ENCODE measurements at places on chromosomes 3 and 15. TPM values are rescaled to one million over a fixed set of nuclear protein-coding genes. Genes with fewer than 3 reads are reported as not detected.

GRCh38 chr3:171416061-171416460 lies 44.1 kb downstream of the TNIK start:
- no peak for DNase-seq

The CALML4 gene
- 8.3 TPM for total RNA-seq

DNA sequence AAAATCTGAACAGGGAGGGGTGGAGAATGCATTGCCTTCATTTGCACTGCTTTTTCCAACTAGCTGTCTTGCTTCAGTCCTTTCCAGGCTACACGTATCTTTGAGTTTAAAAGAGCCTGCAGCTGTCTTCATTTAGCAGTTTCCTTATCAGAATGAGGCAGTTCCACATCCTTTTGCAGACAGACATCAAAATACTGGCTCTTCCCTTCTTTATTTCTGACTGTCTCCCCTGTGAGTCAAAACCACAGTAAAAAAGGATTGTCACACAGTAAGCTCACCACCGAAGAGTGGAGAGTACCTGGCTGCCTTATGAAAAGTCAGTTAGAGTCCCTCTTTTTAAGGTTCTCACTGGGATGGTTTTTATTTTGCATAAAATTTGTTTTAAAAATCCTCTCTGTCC lies 205.5 kb upstream of the CD96 start:
- no peak for DNase-seq

GRCh38 chr3:12255393-12255792 lies 33.5 kb upstream of the PPARG start:
- DNase-seq = no peak

DNA sequence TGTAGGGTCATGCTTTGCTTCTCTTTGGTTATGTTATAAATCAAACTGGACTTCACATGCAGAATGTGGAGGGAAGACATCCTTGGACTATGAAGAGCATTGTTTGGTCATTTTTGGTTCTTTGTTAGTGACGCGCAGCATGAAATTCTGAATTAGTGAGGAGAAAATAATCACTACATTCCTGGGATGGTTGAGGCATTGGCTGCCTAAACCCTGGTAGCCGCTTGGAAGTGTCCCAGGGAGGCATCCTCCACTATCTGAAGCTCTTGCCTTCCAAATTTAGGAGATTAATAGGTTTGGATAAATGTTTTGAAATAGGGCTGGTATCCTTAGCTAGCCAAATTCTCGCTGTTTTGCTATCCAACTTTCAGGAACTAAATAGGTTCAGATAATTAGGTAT lies 96.2 kb downstream of the CLSTN2 start:
- no peak for DNase-seq

The PP2D1 gene
- not detected for total RNA-seq

DNA sequence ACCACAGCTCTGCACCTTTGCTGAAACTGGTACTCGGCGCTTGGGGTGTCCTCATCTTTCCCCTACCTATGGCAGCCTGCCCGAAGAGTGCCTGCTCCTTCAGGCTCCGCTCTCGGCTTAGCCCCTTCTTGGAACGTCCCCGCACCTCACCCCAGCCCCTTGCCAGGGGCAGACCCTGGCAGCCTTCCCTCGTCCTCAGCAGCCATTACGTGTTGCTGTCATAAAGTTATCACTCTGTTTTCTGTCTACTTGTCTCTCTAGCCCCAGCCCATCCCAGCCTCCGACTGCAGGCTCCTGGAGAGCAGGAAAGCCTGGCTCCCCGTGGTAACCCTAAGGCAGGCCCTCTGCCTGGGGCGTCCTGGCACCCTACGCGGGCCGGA lies 5.1 kb upstream of the BAHD1 start:
- DNase-seq = no peak

GRCh38 chr3:177478170-177478867 lies 281.0 kb upstream of the TBL1XR1 start:
- DNase-seq = no peak

The BRK1 gene
- 121 TPM for total RNA-seq

- DNase-seq = no peak
These were observed 105.9 kb upstream of the HERC1 start for GRCh38 chr15:63939531-63940130.

The SH2D7 gene
- total RNA-seq = not detected

DNA sequence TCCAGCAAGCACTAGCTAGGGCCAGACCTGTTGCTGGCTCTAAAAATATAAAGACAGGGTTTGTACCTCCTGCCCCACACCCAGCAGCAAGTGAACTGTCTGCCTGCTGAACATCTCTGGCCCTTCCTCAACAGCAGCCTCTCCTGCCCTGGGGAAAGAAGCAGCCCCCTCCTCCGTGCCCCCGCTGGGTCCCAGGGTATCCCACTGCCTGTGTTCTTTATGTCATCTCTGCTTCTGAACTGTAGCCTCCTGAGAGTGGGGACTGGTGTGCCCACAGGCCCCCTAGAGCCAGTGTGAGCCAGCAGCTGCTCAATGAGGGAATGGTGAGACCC lies 54.5 kb downstream of the ACAD9 start:
- no peak for DNase-seq

- no peak for DNase-seq
These were observed 401.3 kb upstream of the WNT5A start for GRCh38 chr3:55888282-55888885.

The KCNAB1 gene
- total RNA-seq = 5.6 TPM

The SERPINI2 gene
- not detected for total RNA-seq

DNA sequence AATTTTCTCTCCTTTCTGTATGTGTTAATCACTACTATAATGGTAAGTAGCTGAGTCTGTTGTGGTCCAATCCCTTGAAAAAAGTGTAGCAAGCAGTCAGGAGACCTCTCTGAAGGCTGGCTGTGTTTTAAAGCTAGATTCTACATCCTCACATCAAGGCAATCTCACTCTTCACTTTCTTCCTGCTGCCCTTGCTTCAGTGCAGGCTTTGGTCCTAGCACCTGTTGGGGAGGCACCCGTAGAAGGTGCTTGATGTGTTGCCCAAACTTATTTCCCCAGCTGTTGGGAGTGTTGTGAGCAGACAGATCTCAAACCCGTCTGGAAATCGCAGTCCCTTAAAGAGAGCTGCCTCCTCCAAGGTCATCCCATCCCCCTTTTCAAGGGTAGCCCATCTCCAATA lies 8.6 kb downstream of the FRMD4B start:
- DNase-seq = no peak

GRCh38 chr3:148075771-148076716 lies 621.7 kb upstream of the AGTR1 start:
- DNase-seq = no peak

DNA sequence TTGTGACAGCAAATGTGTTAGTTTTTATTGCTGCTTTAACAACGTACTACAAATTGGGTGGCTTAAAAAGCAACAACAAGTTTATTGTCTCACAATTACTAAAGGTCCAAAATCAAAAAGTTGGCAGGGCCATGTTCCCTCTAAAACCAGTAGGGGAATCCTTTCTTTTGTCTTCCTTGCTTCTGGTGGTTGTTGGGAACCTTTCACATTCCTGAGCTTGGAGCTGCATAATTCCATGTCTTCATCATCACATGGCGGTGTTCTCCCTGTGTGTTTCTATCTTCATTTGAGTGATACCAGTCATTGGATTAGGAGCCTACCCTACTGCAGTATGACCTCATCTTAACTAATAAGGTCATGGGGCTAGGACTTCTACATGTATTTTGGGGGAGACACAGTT lies 7.4 kb downstream of the SPRED1 start:
- no peak for DNase-seq

DNA sequence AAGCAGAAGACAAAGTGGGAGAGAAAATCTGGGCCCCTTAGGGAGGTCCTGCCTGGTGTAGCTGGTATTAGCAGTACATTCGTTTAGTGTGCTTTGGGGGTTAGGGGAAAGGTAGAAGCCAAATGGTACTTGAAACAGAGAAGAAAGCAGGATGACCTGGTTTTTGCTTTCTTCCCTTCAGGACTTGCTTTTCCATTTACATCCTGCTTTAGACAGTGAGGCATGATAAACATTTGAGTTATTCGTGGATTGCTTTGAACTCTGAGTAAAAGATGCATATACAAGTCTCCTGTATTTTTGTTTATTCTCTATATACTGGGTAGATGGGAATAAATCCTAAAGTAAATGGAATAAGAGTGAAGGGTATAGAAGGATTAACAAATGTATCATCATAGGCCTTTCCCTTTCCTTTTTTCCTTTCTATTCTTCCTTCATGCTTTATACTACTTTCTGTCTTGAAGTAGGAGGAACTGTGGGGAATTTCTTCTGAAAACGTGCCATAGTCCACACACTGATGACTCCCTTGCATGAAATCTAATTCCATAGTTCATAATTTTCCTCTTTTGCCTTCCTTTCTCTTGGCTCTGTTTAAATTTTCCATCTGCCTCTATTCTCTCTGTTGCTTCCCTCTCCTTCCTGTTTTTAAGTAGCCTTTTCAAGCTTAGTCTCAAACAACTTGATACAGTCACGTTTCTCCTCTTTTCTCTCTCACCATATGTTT lies 139.5 kb upstream of the RBMS3 start:
- no peak for DNase-seq

The RBPMS2 gene
- total RNA-seq = 14.6 TPM

DNA sequence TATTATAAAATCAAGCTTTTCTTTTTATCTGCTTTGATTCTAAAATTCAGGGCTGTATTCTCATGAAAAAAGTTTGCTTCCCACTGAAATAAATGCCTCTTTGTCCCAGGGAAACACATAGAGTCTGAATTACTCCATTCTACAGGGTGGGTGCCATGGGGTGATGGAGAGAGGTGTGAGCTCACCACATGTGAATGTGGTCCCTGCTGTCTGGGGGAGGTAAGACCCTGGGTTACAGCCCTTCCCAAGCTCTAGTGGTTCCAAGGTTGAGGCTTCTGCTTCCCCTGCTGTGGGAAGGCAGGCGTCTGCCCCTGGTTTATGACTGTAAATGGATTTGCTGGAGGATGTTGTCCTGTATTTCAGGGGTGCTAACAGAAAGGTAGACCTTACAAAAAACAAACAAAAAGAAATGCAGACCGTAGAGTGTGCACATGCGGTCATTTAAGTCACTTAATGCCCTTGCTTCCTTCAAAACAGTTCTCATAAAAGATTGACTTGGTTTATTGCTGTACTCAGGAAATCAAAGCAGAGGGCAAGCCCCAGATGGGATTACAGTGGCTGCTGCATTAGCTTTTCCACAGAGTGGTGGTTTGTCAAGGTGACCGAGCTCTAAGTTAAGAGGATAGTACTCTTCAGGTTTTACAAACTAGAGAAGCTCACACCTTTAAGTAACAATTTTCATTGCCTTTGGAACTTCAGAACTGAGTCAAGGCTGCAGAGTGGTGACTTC lies 49.2 kb downstream of the CTDSPL start:
- no peak for DNase-seq

All from mesothelial cell of epicardium (in vitro differentiated cells).